ENCODE measurements at places on chromosomes 1 and 21.

DNA sequence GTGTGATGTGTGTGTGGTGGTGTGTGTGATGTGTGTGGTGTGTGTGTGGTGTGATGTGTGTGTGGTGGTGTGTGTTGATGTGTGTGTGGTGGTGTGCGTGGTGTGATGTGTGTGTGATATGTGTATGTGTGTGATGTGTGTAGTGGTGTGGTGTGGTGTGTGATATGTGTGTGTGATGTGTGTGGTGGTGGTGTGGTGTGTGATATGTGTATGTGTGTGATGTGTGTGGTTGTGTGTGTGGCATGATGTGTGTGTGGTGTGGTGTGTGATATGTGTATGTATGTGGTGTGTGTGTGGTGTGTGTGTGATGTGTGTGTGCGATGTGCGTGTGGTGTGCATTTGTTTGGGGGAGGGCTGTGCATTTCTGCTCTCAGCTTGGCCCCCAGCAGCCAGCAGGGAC lies 7.1 kb upstream of the PCBP3 start:
- no peak for DNase-seq

- no peak for DNase-seq
These were observed 25.6 kb upstream of the IER5 start for GRCh38 chr1:181062836-181063428.

GRCh38 chr1:218787826-218788225 lies 385.9 kb upstream of the LYPLAL1 start:
- no peak for DNase-seq

DNA sequence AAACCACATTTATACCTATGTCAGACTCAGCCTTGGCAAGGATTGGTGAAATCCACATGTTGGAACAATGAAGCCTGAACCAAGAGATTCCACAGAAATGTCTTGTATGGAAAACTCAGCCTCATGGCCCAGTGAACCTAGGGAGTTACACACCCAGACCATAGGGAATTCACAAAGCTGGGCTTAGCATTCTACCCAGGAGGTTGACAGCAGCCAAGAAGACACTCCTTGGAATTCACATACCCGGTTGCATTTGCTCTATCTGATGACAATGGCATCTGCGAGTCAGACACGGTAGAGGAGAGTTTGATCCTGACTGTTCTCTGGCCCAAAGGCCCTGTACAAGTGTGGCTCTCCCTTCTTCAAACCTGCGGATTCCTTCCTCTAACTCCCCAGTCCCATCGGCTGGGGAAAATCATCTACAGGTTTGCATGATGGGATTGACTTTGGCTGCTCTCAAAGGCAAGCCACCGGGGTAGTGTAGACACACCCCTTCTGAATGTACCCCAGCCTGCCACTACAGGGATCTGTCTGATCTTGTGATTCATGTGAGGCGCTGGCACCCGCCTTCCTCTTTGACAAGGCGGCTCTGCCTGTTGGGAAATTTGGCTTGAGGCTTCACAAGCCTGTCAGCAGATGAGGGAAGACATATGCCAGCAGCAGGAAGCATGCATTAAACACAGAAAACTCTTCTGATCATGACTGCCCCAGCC lies 297.3 kb upstream of the KAZN start:
- DNase-seq = no peak

DNA sequence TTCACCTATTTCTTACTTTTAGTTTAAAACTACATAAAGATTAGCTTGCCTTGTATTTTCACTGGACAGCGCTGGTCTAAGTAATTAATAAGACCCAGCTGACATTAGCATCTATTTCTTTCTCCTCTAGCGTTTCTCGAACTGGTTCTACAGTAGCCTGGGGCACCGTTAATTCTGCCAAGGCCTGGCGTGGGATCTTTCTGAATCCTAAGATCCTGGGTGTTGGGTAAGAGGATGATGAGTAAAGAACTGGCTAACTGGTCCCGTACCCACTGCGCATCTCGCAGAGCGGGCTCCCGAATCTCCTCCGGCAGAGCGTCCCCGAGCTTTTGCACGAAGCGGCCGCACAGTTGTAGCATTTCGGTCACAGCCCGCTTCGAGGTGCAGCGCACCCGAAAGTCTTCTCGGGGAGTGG lies 309 bp downstream of the NSL1 start:
- no peak for DNase-seq

DNA sequence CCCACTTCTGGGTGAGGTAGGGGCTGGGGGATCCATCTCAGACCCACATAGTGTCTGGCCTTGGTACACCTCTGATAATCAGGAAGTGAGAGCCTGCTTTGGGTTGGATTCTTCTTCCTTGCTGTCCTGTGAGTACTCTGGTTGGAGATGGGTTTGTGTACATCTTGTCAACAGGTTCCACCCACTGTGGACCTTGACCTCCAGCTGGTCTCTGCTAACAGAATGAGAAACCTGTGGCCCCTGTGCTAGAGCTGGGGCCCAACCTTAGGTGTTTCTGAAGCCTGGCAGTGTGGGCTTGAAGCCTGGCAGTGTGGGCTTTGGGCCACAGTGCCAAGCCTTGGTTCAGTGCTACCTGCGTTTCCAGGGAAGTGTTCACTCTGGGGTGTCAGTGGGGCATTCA lies 2.6 kb downstream of the ZBTB48 start:
- no peak for DNase-seq

- DNase-seq = no peak
These were observed 25.9 kb downstream of the KCNC4 start for GRCh38 chr1:110235834-110236682.

GRCh38 chr1:14282707-14283106 lies 315.8 kb upstream of the KAZN start:
- DNase-seq = no peak

- DNase-seq = no peak
These were observed 186.1 kb downstream of the MATN1 start for GRCh38 chr1:30537279-30537678.

- DNase-seq = no peak
These were observed 27.8 kb downstream of the FAM20B start for GRCh38 chr1:179053486-179053885.

- no peak for DNase-seq
These were observed 41.4 kb upstream of the ACOT11 start for GRCh38 chr1:54506594-54506993.

- DNase-seq = no peak
These were observed 129.0 kb downstream of the APP start for GRCh38 chr21:26041431-26042180.

DNA sequence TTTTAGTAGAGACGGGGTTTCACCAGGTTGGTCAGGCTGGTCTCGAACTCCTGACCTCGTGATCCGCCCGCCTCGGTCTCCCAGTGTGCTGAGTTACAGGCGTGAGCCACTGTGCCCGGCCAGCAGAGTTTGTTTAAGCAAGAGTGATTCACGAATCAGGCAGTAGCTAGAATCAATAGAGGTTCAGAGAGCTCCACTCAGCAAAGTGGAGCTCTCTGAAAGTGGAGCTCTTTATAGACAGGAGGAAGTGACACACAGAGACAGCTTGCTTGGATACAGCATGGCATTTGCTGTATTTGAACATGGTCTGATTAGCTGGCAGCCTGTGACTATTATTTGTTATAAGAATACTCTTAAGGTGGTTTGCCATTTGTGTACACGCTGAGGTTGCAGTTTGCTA lies 27.1 kb upstream of the CD34 start:
- no peak for DNase-seq

GRCh38 chr1:153400244-153400643 lies 9.4 kb upstream of the S100A8 start:
- no peak for DNase-seq

GRCh38 chr1:188689542-188689941 lies 1788.1 kb downstream of the BRINP3 start:
- no peak for DNase-seq

DNA sequence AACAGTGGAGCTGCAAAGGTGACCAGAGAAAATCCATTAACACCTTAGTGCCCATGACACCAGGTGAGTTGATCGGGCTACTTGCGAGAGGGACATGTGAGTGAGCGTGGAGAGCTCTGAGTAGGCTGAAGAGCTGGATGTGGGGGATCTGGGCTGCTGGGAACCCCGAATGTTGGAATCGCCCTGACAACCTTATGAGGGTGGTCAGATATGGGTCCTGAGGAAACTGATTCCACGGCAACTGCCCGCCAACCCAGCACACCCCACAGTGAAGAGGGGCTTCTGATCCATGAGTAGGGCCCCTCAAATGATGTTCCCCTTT lies 705 bp upstream of the QSOX1 start:
- DNase-seq = no peak

- DNase-seq = no peak
These were observed 65.1 kb downstream of the GADD45A start for GRCh38 chr1:67749844-67750690.

DNA sequence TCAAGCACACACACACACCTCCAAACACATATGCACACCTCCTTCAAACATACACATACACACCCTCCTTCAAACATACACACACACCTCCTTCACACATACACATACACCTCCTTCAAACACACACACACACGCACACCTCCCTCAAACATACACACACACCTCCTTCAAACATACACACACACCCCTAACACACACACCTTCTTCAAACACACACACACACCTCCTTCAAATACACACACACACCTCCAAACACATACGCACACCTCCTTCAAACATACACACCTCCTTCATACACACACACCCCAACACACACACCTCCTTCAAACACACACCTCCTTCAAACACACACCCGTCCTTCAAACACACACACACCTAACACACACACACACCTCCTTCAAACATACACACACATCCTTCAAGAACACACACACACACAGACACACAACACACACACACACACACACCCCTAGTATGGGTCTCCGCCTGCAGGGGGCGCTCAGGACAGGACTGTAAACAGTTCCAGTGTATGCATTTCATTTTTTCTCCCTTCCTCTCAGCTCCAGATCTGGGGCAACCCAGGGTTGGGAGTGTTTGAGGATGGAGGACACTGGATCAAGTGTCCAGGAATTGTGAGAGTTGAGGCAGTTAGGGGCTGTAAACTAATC lies 12.1 kb downstream of the LGR6 start:
- no peak for DNase-seq

DNA sequence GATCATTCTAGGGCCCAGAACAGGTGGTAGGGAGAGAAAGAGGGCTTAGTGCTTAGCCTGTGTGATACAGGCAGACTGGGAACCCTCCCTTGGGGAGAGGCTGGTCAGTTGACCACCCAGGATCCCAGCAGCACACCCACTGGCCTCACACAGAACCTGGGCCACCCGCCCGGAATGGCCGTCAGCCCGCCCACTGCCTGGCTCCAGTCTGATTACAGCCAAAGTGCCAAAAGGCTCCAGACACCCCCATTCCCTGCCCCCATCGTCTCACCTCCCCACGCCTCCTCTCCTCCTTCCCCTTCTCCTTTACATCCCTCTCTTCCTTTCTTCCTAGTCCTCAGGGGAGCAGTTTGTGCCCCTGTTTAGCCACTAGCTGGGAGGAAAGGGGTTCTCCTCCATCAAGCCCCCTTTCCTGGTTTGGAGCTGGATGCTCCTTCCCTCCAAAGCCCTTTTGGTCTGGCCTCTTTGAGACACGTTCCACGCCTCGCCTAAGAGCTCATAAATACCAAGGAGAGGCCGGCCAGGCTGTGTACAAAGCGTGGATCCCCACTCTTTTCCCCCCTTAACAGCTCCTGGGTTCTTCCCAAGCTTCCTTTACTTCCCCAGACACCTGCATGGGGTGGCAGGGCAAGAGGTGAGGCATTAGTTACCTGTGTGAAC lies 4.6 kb upstream of the WNT2B start:
- no peak for DNase-seq

- no peak for DNase-seq
These were observed 127.2 kb downstream of the ZSCAN20 start for GRCh38 chr1:33599516-33600115.

GRCh38 chr1:35507947-35508346 lies 49.3 kb downstream of the KIAA0319L start:
- DNase-seq = no peak

DNA sequence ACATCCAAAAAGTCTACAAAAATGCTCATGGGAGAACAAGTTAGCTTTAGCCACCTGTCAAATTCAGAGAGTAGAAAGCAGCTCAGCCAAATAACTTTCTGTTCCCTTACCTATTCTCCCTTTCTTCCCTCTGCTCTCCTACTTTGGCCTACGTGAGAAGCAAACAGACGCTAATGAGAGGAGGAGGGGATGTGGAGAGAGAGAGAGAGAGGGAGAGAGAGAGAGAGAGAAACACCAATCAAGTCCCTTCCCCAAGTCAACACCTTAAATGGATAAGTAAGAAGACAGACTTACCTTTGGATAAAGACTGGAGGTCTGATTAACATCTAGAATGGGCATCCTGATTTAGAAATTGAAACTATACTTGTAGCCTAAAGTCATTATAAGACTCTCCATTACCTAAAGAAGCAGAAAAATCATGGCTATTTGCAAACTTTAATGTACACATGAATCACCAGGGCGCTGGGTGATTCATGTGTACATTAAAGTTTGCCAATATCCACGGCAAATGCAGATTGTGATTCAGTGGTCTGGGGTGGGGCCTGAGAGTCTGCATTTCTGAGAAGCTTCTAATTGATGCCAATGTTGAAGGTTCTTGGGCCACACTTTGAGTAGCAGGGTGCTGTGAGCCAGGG lies 13.1 kb upstream of the DUSP12 start:
- DNase-seq = no peak

DNA sequence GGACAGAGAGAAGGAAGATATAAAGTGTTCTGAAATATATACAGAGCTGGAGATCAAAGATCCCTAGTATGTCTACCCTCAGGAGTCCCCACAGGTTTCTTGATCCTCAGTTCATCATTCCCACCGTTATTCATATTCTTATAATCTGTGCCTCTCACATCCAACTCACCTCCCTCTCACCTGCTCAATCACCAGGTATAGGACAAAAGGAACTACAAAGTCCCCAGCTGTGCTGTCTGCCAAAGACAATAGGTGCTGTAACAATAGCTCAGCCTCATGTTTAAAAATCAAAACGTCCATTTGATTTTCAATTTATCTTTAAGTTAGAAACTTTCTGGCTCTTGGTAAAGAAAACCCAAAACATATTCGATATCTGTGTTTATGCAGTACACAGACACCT lies 121.1 kb upstream of the PKN2 start:
- no peak for DNase-seq

- no peak for DNase-seq
These were observed 18.6 kb downstream of the PDE9A start for GRCh38 chr21:42671778-42672593.

- DNase-seq = no peak
These were observed 38.6 kb downstream of the C21orf91 start for GRCh38 chr21:17780539-17780938.

- DNase-seq = no peak
These were observed 16.2 kb downstream of the KCTD3 start for GRCh38 chr1:215583185-215583749.

DNA sequence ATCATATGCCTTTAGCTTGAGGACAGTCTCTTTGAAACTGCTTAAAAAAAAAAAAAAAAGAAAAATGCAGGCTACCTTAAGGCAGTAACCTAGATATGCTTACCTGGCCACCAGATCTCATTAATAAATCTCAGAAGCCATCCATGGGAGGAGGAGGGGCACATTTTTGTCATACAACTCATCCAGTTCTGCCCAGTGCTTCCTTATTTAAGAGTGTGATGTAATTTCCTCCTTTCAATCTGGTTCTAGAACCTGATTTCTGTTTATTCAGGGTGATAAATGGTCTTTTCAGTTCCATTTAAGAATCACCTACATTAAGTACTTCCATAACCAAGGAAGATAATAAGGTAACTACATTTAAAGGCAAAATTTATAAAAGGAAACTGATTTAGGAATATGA lies 6.1 kb downstream of the ERRFI1 start:
- DNase-seq = no peak

All from stimulated activated CD8-positive, alpha-beta memory T cell treated with anti-CD3 and anti-CD28 coated beads, Interleukin-7, amount 100 ng/mL, for 1 hour (primary cell).